ENCODE measurements at places on chromosomes 1 and 21.
A peak's percentile ranks its signal among the peaks of the same experiment; 100 is the strongest.

- no peak for DNase-seq
Measured at GRCh38 chr1:100627054-100627716, 89.2 kb downstream of the GPR88 start.

DNA sequence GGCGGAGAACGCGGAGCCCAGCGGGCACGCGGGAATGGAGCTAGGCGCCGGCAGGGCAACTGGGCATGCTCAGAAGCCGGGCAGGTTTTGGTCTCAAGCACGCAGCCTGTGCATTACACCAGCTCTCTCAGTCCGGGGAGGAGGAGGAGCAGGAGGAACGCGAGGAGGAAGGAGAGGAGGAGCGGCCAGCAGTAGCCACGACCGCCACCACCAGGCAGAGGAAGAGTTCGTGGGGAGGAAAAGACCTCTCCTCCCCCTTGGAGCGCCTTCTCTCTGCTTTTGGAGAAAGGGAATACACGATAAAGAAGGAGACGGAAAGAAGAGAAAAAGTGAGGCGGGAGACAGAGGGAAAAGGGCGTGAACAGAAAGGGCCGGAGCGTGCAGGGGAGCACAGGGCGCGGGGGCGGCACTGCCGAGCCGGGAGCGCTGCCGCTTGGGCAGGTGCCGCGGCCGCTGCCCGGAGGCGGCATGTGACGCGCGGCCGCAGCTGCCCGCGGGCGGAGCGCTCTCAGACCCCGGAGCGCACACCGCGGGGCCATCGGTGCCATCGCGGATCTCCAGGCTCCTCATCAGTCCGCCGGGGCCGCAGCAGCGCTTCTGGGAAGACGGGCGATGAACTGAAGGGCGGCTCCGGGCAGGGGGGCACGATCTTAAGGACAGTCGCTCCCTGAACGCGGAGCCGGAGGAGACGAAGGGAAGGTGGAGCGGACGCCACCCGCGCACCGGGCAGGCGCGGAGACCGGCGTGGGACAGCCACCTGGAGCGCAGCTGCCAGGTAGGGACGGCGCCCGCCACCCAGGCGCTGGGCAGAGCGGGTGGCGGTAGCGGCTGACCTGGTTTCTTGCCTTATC lies at the start of gene CHRM3:
CHRM3 (plus strand) TSS at position 116 of the 851 bp plus-strand sequence. CDS start 520,884 bp downstream, outside the sequence.
- DNase-seq: no peak

- peak; percentile 90 for DNase-seq
Measured at GRCh38 chr1:228902781-228903433, 167.6 kb downstream of the RHOU start.

DNA sequence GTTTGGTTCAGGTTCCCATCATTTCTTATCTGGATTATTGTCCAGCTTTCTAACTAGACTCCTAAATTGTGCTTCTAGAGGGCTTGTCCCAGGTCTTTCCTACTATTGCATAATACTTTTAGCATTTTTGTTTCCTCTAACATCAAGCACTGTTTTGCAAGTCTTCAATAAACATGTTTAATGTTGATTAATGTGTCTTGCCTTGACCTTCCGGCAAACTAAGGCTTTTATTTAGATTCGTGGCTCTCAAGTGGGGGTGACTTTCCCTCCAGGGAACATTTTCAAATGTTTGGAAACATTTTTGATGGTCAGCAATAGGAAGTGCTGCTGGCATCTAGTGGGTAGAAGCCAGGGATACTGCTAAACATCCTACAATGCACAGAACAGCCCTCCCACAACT lies 90.7 kb downstream of the RPE65 start:
- no peak for DNase-seq

DNA sequence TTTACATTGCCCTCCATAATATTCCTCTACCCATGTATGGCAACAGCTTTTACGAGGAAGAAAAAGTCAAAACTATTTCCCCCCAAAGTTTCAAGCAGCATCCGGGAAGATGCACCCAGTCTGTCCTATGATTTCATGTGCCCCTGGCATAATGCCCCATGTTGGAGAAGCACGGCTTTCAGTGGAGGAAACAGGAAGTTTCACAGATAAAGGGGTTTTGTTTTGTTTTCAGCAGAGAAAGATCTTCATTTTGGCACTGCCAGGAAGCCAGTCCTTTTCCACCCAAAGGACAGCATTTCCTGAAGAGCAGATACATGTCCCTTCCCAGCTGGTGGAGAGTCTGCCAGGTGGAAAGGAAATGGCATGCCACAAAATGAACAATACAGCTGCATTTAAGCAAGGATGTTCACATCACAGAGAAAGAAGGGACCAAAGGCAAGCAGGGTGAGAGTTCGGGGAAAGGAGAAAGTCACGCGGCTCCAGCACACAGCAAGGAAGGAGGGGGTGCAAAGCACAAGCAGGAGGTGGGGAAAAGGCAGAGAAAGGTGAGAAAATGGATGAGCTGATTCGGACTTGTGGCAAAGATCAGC lies 95.3 kb upstream of the HIVEP3 start:
- no peak for DNase-seq

DNA sequence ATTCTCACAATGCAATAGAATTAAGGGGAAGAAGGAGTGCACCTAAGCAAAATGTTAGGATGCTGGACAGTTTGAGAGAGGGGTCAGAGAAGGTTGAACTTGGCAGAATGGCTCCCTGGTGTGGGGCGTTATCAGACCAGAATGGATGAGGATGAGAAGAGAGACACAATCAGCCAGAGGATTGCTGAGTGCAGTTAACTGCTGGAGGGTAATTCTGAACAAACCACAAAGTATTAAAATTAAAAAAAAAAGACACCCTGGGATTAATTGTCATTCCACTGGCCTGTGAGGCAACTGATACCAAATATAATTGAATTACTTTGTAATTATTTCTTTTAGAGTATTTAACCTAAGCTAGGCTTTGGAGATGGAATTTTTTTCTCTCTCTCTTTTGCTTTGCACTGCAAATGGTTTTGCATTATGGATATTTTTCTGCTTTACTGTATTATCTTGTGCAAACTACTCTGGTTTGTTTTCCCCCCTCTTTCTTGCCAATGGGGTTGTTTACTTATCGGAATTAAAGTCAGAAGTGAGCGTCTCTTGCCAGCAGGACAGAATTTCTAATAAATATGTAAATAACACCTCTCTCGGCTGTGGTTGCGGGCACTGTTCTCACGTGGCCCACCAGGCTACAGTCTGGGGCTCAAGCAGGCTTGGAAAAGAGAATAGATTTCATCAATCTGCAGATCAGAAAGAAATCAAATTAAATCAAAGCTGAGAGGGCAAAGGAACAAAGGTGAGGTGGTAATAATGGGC lies 572.9 kb upstream of the CAMK1G start:
- DNase-seq: no peak

Data from NCI-H1694 treated with DMSO at 0.1 percent for 48 hours (cell line).